ENCODE measurements at places on chromosomes 1 and 21. TPM values are rescaled to one million over a fixed set of nuclear protein-coding genes. Genes with fewer than 3 reads are reported as not detected.
A peak's percentile ranks its signal among the peaks of the same experiment; 100 is the strongest.

GRCh38 chr1:46487818-46488218 is 1.8 kb upstream of the DMBX1 start:
- peak; percentile 58 for DNase-seq

DNA sequence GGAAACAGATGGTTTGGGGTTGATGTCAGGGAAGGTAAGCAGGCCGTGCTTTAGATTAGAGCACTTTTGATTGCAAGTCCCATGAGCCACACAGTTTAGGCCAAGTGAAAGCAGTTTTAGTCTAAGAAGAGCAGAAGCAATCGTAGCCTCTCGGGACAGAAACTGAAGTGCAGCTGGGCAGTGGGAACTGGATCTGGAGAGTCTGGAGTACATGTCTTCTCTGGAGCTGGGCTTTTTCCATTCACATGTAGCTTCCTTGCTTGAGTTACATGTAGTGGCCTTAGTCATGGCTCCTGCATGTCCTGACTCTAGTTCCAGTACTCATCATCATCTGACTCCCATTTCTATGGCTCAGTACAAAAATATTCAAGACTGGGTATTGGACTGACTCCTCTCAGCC is 16.7 kb downstream of the CAMTA1 start:
- no peak for DNase-seq

GRCh38 chr1:78339490-78339889 is 151.3 kb upstream of the PTGFR start:
- peak; percentile 8 for DNase-seq

DNA sequence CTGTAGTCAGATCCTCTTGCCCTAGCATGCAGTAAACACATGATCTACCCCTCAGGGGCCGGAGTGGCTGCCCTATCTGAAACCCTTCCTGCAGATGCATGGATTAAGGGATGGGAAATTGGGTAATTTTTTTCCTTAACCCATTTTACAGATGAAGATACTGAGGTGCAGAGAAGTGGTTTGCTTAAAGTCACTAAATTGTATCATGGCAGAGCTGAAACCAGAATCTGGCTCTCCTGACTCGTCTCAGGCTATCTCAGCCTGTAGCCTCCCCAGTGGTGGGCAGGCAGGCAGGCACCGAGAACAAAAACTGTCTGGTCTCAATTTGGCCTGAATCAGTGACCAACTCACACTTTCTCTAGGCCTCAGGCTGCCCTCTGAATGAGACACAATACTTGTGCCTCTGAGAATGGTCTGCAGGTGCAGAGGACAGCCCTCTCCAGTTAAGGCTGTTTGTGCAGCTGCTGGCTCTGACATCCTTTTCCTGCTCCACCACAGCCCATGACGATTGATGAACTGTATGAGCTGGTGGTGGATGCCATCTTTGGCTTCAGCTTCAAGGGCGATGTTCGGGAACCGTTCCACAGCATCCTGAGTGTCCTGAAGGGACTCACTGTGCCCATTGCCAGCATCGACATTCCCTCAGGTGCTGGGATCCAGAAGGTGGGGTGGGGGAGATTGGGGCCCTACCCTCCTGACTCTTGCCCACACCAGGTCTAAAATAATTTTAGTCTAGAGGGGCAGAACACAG is 1.5 kb downstream of the NAXE start:
- no peak for DNase-seq

- no peak for DNase-seq
Observed at GRCh38 chr1:94399453-94399852, 18.7 kb upstream of the ABCD3 start.

DNA sequence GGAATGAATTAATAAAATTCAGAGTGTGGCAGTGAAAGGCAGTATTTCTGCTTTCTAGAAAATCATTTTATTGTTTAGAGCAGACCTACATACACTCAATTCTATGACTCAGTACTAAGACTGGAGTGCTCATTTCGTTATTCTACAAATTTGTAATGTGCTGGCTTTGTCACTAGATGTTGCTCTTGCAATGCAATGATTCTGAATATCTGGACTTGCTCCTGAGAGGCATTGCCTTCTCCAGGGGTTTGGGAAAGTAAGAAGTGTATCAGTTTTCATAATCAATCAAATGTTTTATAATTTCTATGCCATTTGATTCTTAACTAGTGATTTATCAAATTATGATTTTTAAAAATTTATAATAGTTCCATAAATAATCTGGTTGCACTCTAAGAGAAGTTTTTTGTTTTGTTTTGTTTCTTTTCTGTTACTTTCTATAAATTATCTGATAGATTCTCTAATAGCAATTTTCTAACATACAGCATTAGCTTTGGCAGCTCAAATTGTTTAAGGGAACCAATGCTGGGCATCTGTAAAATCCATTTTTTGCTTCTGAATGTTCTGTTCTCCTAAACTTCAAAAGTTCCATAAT is 280.5 kb upstream of the SGIP1 start:
- no peak for DNase-seq

Gene CA6
- 0.27 TPM for total RNA-seq

Data from activated CD4-positive, alpha-beta T cell treated with anti-CD3 and anti-CD28 coated beads for 36 hours (primary cell).